ENCODE measurements at places on chromosomes 1 and 21.

GRCh38 chr1:235783148-235783776 lies 83.4 kb downstream of the LYST start:
- DNase-seq = peak; percentile 49

- DNase-seq = no peak
These were observed 8.4 kb upstream of the SMYD3 start for GRCh38 chr1:246515390-246516005.

DNA sequence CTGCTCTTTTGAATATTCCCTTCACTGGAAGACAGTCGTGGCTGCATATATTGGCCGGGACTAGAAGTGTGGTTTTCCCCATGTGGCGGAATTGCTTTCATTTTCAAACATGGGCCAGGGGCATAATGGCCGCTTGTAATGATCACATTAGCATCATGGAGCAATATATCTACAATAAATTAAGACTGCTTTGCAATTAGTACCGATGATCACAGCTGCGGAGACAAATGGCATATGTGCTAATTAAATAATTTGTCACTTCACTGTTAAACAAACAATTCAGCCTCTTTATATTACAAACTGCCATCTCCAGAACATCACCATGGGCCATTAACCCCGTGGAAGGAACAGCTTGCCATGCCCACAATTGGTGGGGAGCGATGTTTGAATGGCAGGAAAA lies 68.2 kb upstream of the OLIG2 start:
- no peak for DNase-seq

DNA sequence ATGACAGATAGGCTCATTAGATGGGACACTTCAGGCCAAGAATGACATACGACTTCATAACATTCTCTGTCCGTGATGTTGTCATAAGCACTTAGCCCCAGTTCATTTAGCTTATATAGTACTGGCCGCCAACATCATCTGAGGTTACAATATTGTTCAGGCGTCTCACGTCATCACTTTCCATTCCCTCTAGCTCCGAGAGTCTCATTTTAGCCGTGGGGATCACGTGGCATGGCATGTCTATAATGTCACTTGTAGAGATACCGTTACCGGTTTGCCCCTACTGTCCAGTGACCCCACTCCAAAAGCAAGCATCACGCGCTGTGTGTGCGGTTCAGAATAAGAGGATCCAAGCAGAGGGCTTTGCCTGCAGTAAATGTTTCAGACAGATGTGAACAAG lies 34.6 kb upstream of the HEATR1 start:
- no peak for DNase-seq

DNA sequence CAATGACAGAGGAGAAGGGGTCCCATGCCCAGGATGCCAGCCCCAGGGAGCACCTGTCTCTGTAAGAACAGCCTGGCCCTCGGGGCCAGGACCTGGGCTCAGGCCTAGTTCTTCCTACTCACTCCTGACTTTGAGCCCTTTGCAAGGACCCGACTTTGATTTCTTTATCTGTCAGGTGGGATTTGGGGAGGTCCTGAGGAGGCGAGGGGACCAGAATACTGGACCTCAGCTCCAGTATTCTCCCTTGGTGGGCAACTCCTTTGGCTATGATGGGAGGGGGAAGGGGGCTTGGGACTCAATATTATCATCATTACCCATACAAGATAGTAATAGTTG lies 18.1 kb downstream of the KCNQ4 start:
- DNase-seq = no peak

- no peak for DNase-seq
These were observed 82.5 kb upstream of the EDN2 start for GRCh38 chr1:41566969-41567368.

DNA sequence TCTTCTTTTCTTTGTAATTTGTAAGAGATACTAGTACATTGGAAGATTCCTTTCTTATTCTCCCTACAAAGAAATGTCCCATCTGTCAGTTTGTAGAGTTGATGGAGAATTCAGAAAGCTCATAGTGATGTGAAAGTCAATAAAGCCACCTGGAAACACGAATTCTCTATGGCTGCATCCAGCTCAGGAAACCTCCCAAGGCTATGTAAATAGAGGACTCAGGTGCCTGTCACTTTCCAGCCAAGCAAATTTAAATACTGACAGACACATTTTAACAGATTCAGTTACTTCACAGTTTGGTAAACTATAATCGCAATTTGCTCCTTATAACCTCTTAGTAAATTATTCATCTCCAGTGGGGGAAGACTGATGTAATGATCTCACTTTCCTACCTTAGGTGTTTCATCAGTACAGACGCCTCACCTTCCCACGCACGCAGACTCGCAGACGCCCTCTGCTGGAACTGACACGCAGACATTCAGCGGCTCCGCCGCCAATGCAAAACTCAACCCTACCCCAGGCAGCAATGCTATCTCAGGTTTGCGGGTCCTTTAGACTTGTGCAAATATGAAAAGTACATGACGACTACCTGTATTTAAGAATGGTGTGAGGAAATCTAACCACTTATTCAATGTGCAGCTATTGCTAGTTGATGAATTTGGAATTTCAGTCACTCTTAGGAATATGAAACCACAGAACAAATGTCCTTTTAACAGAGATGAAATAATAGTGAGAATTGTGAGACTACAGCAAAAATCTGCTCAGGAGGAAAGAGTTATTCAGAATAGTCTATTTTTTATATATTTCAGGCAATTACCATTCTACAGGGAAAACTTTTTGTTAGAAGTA lies 60.6 kb downstream of the PTPRC start:
- peak; percentile 18 for DNase-seq

GRCh38 chr1:64515427-64515826 lies 45.5 kb downstream of the CACHD1 start:
- no peak for DNase-seq

DNA sequence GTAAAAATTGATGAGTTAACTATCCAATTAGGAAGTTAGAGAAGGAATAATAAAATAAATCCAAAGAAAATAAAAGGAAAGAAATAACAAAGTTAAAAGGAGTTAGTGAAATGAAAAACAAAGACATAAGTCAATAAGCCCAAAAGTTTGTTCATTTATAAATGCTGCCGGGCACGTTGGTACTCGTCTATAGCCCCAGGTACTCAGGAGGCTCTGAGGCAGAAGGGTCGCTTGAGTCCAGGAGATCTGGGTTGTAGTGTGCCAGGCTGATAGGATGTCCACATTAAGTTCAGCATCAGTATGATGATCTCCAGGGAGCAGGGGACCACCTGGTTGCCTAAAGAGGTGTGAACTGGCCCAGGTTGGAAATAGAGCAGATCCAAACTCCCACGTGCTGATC lies 35.5 kb upstream of the VANGL1 start:
- no peak for DNase-seq

DNA sequence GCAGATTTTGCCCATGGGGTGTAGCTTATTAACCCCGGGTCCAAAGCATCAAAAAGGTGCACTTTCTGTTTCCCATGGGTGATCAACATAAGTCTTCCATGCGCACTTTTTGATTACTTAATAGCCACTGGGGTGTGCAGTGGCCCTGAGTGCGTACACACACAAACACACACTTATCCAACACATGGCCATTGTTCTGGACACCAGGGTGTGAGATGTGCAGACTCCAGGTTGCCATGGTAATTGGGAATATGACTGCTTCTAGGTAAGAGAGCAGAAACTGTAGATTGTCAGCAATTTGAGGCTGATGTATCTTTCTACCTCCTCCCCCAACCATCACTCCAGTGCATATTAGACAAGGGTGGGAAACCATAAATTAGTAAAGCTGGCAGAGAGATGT lies 68.8 kb downstream of the MAB21L3 start:
- no peak for DNase-seq

DNA sequence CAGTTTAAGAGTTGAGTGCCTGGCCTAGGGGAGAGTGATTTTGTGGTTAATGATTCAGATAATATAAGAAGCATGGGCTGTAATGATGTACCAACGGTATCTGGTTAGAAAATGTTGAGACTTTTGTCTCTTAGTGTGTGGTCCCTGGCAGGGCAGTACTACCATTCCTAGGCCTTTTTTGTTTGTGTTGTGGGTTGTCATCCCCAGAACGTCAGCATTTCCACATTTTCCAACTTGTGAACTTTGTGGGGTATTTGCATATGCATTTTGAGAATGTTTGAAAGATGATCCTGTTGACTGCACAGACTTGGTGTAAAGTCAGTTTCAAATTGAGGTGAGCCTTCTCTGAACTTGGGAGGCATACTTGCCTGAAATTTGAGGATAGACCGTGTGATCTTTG lies 11.4 kb downstream of the NEK7 start:
- no peak for DNase-seq

GRCh38 chr1:67850151-67850551 lies 16.9 kb upstream of the GNG12 start:
- peak; percentile 59 for DNase-seq

DNA sequence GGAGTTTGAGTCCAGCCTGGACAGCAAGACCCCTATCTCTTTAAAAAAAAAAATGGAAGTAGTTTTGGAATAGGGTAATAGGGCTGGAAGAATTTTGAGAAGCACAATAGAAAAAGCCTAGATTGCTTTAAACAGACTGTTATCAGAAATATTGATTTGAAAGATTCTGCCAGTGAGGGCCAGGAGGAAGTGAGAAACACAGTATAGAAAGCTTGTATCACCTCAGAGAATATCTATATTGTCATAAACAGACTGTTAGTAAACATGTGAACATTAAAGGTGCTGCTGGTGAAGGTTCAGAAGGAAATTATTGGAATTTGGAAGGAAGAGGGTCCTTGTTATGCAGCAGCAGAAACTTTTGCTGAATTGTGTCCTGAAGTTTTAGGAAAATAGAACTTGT lies 24.8 kb upstream of the PSEN2 start:
- no peak for DNase-seq

- no peak for DNase-seq
These were observed 2.0 kb upstream of the FMO4 start for GRCh38 chr1:171311771-171312558.

- no peak for DNase-seq
These were observed 5.0 kb upstream of the SLC35A3 start for GRCh38 chr1:99964806-99965205.

GRCh38 chr1:67957066-67957465 lies 93.4 kb downstream of the DIRAS3 start:
- no peak for DNase-seq

DNA sequence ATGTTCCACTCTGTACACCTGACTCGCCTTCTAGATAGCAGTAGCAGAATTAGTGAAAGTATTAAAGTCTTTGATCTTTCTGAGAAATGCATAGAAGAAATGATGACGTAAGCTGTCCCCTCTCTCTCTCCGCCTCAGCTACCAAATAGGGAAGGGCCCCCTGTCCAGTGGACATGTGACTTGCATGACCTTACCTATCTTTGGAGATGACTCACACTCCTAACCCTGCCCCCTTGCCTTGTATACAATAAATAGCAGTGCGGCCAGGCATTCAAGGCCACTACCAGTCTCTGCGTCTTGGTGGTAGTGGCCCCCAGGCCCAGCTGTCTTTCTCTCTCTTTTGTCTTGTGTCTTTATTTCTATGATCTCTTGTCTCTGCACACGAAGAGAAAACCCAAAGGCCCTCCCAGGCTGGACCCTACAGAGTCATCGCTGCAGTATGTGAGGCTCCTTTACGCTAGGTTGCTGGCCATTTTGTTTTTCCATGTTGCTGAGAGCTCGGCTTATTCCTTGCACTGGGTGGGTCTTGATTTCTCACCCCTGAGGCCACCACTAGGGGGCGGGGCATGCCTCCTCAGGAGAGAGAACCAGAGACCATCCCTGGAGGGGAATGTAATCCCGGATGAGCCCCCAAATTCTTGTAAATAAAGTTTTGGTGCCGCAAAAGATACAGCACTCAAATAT lies 16.0 kb upstream of the ZBTB8B start:
- no peak for DNase-seq

DNA sequence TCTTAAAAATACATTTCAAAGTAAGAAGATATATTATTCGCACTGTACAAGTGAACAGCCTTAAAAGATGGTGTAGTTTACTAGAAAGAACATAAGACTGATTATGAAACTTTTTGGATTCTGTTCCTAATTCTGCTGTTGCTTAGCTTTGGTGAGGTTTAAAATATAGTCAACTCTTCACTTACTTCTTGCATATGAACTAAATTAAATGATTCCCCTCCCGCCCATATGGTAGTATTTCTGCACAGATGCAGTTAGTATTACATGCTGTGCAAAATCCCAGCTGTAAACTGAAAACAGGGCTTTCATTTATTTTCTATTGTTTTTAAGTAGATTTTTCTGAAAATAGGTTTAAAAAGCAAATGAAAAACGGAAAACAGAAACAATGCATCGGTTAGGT lies 345.4 kb upstream of the NCAM2 start:
- DNase-seq = no peak

GRCh38 chr21:34926803-34927467 lies 122.2 kb downstream of the RUNX1 start:
- no peak for DNase-seq

DNA sequence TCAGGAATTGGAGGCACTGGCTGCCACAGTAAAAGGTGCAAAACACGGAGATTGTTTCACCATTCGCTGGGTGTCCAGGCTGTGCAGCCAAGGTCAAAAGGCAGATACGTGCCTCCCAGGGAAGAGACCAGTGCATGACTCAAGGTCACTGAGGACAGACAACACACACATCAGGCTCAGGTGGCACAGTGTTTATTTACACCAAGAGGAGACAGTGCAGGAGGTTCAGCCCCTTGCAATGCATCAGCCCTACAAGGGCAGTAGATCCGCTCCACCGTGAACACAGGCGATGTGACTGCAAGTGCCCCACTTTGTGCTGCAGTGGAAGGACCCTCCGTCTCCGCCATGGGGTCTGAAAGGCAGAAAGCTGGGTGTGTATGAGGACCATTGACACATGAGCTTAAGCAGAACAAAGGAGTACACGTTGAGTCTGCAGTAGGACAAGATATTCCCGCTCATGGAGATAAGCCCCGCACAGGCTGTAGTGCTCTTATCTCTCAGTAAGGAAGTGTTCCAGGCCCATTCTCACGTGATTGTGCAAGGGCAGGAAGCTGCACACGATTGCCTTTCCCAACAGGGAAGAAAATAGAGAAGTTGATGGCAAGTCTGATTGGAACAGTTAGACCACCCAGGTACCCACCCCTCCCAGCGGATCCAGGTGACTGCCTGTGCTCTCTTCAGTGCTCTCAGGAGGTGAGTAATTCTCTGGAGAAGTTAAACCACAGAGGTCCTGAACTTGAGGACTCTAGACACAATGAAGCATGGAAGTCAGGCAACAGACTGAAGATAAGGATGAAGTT lies 37.5 kb upstream of the QSOX1 start:
- DNase-seq = no peak

DNA sequence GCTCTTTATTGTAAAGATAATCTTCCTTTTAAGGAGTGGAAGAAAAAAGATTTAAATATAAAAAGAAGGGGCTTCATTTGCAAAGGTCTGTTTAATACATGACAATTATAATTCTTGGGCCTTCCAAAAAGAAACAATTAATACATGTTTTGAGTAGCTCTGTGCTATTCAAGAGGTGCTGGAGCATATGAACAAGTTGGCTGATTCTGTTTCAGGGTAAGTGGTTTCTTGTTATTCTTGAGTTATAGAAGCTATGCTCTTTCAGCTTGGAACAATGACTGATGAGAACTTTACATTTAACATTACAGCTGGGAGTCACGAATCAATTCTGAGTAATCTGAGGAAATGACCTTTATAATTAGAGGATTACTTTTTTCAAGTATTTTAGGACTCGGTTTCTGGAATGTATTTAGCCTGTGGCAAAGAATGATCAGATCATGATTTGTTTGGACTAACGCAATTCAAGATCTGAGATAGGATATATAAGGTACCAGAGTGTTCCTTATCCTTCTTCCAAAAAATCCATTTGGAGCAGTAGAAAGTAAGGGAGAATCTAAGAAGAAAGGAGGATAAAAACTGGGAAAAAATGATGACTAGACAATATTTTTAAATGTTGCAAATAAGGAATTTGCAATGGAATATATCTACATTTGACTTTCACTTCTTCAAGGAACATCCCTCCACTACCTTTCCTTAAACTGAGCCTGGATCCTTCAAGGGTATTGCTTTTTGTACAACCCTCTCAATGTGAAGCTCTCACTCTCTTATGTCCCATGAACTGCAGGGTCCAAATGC lies 77.1 kb upstream of the KCTD3 start:
- no peak for DNase-seq
